ENCODE measurements at places on chromosomes 1 and 21.
A peak's percentile ranks its signal among the peaks of the same experiment; 100 is the strongest.

DNA sequence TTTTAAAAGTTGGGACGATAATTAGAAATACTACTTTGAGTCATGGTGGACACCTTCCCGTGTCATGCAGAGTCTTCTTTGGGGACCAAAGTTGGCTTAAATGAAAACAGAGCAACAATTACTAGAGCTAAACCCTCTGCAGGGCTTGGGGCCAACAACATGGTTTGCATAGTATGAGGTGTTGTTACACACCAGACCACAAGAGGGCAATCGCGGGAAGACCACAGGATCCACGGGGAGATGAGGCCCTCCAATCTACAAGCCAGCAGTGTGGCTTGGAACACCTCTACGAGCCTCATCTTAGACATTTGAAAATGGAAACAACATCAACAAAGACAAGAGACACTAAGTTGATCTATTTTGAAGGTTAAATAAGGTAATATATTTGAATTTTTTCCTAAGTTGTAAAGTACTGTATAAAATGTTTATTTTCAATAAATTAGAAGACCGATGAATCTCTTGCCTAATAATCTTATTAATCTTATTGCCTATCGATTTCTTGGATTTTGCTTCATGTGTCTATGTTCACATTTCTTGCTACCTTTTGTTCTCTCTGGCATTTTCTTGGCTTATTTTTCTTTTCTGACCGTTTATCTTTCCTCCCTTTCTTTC is 8.2 kb upstream of the SMCP start:
- peak; percentile 10 for DNase-seq

GRCh38 chr1:23163395-23163794 is 5.3 kb downstream of the LUZP1 start:
- no peak for DNase-seq

GRCh38 chr1:55382806-55383305 is 167.7 kb upstream of the USP24 start:
- DNase-seq, result no peak

DNA sequence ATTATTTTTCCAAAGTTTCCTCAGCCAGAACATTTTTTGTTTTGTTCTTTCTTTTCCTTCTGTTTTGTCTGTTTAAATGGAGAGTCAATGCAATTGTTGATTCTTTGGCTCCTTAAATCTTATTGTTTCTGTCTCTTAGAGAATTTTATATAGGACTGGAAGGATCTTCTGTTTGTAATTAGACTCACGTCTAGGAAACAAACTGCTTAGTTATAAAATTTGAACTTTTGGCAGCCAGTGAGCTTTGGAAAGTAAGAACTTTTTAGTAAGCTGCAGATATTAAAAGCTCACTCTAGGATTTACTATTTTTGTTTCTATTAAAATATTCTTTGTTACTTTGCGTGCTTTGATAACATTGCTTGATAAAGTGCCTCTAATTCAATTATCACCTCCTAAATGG is 109.8 kb upstream of the HNRNPU start:
- no peak for DNase-seq

DNA sequence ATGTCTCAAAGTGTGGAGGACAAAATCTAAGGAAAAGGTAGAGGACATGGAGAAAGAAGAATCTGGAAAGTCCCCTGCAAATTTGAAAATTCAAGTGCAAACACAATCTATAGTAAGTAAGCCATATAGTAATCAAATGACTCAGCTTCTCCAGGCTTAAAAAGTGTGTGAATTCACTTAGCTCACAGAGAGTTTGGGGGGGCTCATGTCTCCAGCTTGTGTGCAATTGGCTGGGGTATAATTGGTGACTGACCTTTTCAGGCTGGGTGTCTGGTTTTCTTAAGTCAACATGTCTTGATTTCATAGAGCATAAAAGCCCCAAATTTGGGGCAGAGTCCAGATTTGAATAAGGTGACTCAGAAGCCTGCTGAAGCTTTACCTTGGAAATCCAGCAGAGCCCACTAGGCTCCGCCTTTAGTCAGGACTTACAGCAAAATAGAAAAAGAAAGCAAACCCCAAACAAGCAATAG is 8.6 kb downstream of the CLDN14 start:
- DNase-seq, result no peak

GRCh38 chr1:204446413-204447111 is 34.9 kb upstream of the PPP1R15B start:
- peak; percentile 67 for DNase-seq

DNA sequence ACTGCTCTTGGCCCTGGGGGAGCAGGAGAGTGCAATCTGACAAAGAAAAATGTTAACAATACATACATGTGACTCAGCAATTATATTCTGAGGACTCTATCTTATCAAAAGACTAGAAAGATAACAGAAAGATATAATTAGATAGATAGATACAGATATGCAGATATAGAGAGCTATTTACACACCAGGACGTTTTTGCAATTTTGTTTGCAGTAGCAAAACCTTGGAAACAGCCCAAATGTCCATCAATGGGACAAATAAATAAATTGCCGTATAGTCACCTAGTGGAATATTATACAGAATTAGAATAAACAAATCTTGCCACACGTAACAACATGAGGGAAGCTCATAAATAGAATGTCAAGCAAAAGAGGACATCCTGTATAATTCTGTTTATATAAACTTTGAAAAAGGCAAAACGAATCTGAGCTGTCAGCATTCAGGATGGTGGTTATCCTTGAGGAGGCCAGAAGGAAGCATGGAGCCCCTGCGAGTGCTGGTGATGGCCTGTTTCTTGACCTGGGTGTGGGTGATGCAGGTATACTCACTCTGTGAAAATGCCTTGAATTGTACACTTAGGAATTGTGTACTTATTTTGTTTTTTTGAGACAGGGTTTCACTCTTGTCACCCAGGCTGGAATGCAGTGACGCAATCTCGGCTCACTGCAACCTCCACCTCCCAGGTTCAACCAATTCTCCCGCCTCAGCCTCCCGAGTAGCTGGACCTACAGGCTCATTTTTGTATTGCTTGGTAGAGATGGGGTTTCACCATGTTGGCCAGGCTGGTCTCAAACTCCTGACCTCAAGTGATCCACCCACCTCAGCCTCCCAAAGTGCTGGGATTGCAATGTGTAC is 12.8 kb upstream of the TRIM63 start:
- DNase-seq, result no peak

- no peak for DNase-seq
Observed at GRCh38 chr1:166379447-166379846, 212.6 kb upstream of the FAM78B start.

GRCh38 chr1:67540733-67541125 is 110.5 kb upstream of the SERBP1 start:
- no peak for DNase-seq

DNA sequence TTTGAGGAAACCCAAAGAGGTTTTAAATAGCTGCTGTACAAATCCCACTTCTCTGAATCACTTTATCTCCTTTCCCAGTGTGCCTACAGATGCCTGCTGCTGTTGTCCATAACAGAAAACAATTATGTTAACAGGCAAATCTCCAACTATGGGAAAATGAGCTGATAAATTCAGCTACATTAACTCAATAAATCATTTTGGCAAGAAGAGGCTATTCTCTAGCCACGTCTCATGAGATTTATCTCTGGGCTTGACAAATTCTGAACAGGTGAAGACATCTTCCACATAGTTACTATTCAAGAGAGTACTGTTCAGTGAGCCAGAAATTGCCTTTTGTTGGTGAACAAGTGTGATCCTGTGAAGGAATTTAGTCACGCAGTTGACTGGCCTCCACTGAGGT is 327.1 kb upstream of the FMN2 start:
- DNase-seq, result no peak

- no peak for DNase-seq
Observed at GRCh38 chr1:30763651-30764248, 6.2 kb upstream of the LAPTM5 start.

GRCh38 chr1:112444269-112444668 is 48.3 kb downstream of the CTTNBP2NL start:
- DNase-seq, result no peak

- DNase-seq, result no peak
Observed at GRCh38 chr21:45556645-45557615, 14.7 kb upstream of the SLC19A1 start.

DNA sequence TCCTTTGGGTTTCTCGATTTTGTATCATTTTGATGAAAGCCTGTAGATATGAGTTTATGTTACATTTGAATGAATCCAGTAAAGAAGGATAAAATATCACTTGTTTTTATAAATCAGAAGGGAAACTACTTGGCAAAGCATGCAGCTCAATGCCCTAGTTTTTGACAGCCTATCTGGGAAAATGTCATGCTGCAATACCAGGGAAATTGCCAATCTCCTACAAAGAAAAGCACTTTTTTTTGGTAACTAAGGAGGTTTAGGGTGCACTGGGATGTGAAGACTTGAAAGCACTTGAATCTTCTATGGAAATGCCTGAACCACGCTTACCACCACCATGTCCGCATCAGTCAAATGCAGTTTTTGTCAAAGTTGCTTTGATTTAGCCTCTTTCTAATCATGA is 446.9 kb upstream of the LRRC7 start:
- DNase-seq, result no peak

DNA sequence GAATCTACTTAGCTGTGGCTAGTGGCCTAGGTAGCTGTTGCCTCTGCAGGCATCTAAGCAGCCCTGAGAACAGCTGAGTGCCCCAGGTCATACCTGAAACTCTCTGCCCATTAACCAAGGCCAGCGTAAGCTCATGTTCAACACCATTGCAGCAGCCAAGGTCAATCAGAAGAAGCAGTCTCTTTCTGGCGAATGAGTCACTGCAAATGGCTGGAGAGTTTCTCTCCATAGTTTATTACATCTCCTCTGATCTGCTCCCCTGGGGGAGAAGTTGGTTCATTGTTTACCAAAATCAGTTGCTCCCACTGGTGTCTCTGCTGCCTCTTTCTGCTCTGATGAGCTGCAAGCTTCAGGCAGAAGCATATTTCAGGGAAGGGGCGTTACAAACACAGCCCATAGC is 6.9 kb upstream of the BCL9 start:
- no peak for DNase-seq

DNA sequence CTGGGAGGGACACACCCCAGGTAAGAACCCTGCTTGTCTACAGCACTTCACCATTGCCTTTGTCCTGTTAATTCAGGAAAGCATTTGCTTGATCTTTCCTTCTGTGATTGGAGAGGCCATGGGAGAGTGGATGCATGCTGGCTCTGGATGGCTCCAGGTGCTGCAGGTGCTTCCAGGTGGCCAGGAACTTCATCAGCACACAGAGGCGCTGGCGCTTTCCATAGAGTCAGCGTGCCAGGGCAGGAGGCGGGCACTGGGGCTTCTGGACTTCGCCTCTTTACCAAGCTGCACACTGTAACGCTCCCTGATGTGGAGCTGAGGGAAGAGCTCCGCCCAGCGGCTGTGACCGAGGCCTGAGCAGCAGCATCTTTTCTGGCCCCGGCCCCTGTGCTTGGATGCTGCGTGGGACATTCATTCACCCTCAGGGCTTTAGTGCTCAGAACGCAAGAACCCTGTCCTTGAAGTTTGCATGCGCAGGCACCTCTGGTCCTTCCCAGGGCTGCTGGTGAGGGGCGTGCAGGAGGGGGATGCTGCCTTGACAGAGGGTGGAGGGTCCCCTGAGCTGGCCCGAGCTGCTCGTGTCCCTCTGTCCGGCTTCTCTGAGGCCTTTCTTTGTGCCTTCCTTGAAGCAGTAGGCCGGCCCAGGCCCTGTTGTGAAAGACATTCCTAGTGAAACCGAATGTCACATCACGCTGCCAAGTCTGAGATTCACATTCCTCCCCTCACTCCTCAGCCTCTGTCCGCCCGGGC is 1.6 kb upstream of the MX2 start:
- no peak for DNase-seq

DNA sequence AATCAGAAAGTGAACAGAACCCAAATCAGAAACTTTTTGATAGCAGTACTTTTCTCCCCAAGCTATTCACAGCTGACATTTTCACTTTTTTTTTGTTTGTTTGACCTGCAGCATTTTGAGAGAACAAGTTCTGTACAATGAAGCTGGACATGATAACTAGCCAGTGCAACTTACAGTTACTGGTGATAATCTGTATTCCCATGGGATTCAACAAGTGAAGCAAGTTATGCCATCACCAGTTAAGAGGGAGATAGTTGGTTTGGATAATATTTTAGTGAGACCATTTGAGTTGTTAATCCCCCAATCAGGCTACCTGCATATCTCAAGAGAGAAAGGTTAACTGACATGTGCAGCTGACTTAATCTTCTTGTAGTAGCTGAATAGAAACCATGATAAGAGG is 18.1 kb downstream of the SON start:
- no peak for DNase-seq

DNA sequence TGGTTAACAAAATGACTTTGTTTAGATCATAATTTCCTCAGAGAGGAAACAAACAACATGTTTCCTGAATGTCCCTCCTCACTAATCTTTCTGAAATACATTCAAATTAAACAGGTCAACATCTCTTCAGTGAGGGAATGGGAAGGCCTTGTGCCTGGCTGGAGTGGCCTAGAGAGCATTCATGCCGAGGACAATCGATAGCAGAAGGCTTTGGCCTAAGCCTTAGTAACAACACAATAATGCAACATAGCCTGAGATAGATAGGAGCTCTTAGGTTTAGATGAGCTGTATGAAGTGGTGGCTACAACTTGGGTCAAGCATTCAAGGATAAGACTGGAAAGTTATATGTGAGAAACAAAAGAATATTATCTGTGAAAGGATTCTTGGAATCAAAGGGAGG is 37.4 kb downstream of the ILDR2 start:
- no peak for DNase-seq

GRCh38 chr1:184836934-184837895 is 82.6 kb upstream of the EDEM3 start:
- DNase-seq, result no peak

- no peak for DNase-seq
Observed at GRCh38 chr1:82598337-82598736, 797.6 kb downstream of the ADGRL2 start.

DNA sequence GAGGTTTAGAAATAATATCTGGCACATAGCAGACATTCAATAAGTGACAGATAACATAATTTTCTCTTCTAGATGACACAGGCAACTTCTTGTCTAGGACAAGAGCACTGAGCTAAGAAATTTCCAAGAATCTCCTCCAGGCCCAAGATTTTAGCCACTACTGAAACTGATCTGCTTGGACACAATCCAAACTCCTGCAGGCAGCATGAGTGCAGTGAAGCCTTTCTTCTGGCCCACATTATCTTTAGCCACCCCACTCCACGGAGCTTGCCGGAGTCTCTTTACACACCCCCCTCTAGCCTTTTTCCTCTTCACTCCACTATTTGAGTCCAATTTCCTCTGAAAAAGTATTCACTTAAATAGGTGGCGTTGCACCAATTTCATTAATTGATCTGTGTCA is 142.9 kb upstream of the DUSP10 start:
- DNase-seq, result no peak

GRCh38 chr1:118826669-118827068 is 161.5 kb downstream of the TBX15 start:
- DNase-seq, result no peak

DNA sequence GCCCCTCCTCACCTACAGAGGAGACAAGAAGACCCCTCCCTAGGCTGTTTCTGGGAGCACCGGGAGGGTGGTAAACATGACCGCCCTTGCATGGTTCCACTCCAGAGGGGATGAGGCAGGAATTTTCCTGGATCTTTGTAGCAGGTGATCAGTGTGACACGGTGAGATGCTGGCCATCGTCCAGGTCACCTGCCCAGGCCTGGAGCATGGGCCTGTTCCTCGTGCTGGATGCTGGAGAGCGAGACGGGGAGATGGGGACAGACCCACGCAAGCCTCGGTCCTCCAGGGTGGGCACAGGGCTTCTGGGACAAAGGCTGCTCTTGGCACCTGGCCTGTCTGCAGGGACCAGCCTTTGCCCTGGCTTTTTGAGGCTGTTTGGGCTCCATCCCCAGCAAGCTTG is 46.2 kb downstream of the DMRTB1 start:
- DNase-seq, result no peak

- DNase-seq, result no peak
Observed at GRCh38 chr1:45037456-45037855, 25.4 kb downstream of the UROD start.
